ENCODE measurements at places on chromosomes 7 and 10. TPM values are rescaled to one million over a fixed set of nuclear protein-coding genes. Genes with fewer than 3 reads are reported as not detected.
A peak's percentile ranks its signal among the peaks of the same experiment; 100 is the strongest.

The HOGA1 gene
- total RNA-seq = not detected

The UPP1 gene
- total RNA-seq = 6.2 TPM

The ZNF239 gene
- 0.35 TPM for total RNA-seq

The ARHGAP21 gene
- 55.0 TPM for total RNA-seq

The DENND11 gene
- 35.9 TPM for total RNA-seq

The ALOX5 gene
- total RNA-seq = 69.0 TPM

The SVOPL gene
- total RNA-seq = not detected

The GRID2IP gene
- not detected for total RNA-seq

The KIAA1549 gene
- total RNA-seq = 0.82 TPM

The CYP26A1 gene
- total RNA-seq = not detected

The AKR1C3 gene
- not detected for total RNA-seq

GRCh38 chr7:26515314-26515842, 223.7 kb downstream of the SNX10 start:
- H3K27me3 ChIP-seq = no peaks in the 10 kb centered on the region
- no peaks in the 10 kb centered on the region for H3K36me3 ChIP-seq
- no peak for DNase-seq
- no peak overlapping the region for H3K27ac ChIP-seq
- no peaks in the 10 kb centered on the region for H3K4me1 ChIP-seq

DNA sequence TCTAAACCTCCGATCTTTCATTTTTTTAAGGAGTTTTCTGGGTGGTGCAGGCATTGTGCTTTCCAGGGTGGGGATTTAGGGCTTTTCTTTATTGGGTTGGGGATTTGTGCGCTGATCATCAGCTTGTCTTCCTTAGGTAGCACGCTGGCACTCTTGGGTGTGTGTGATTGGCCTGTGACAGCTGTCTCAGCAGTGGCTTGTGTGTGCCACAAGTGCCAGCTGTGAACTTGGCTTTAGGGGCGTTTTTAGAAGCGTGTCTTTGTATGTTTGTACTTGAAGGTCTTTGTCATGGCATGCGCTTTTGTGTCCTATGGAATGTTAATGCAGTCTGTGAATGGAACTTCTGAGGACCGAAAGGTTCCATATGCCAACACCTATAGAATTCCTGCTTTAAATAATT, 788 bp downstream of the AKAP9 start:
- H3K36me3 ChIP-seq = no peaks in the 10 kb centered on the region
- peak overlapping the region; percentile 84 for H3K27ac ChIP-seq
- no peak for DNase-seq
- H3K4me3 ChIP-seq = peak overlapping the region; percentile 98

GRCh38 chr7:93055543-93056107, 62.2 kb downstream of the SAMD9 start:
- H3K27ac ChIP-seq = no peak overlapping the region
- no peak for DNase-seq
- H3K4me3 ChIP-seq = no peak overlapping the region
- no peaks in the 10 kb centered on the region for H3K4me1 ChIP-seq

GRCh38 chr10:76883596-76883995, 754.0 kb downstream of the KCNMA1 start:
- H3K4me3 ChIP-seq = no peak overlapping the region
- no peaks in the 10 kb centered on the region for H3K36me3 ChIP-seq
- no peaks in the 10 kb centered on the region for H3K27me3 ChIP-seq
- no peak for DNase-seq

GRCh38 chr10:105974803-105975456, 1189.6 kb downstream of the SORCS1 start:
- no peak for DNase-seq
- no peaks in the 10 kb centered on the region for H3K36me3 ChIP-seq
- no peak overlapping the region for H3K4me3 ChIP-seq
- no peaks in the 10 kb centered on the region for H3K4me1 ChIP-seq
- H3K27ac ChIP-seq = no peak overlapping the region

DNA sequence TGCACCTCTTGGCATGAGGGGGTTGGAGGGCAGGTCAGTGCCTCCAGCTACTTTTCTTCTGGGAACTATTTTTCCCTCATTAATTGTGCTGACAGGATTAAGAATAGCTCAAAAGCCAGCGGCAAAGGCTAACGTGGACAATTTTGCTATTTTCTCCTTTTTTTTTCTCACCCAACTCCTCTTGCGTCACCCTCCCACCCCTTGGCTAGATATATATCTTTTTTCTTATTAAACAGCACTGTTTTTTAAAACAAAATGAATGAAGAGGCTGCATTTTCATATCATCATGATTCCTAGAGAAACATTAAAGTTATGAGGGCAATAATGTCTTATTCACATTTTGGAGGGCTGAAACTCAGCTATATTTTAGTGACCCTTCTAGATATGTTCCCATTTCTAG, 251.8 kb upstream of the NFE2L3 start:
- H3K4me1 ChIP-seq = peaks cover 9% of the 10 kb centered on the region
- no peaks in the 10 kb centered on the region for H3K36me3 ChIP-seq

GRCh38 chr7:5997210-5997808, 11.5 kb downstream of the PMS2 start:
- H3K4me1 ChIP-seq = no peaks in the 10 kb centered on the region
- no peak overlapping the region for H3K4me3 ChIP-seq
- H3K36me3 ChIP-seq = peaks cover 7% of the 10 kb centered on the region
- no peak for DNase-seq

- H3K4me1 ChIP-seq = peaks cover 14% of the 10 kb centered on the region
- no peak overlapping the region for H3K4me3 ChIP-seq
- DNase-seq = no peak
- H3K36me3 ChIP-seq = peaks cover 31% of the 10 kb centered on the region
- no peak overlapping the region for H3K27ac ChIP-seq
Observed at GRCh38 chr10:119176166-119176565, 2.4 kb downstream of the PRDX3 start.

- H3K36me3 ChIP-seq = peaks cover 4% of the 10 kb centered on the region
- H3K27me3 ChIP-seq = no peaks in the 10 kb centered on the region
- peak overlapping the region; percentile 67 for H3K27ac ChIP-seq
- 0 out of 2 replicates have a peak overlapping the region, but pooled peaks have one; percentile 36 for H3K4me3 ChIP-seq
- peaks cover 17% of the 10 kb centered on the region for H3K4me1 ChIP-seq
- DNase-seq = no peak
Observed at GRCh38 chr10:80196950-80197315, 8.4 kb downstream of the ANXA11 start.

GRCh38 chr10:14949291-14949690, 4.6 kb downstream of the DCLRE1C start:
- no peak overlapping the region for H3K4me3 ChIP-seq
- H3K36me3 ChIP-seq = peaks cover 6% of the 10 kb centered on the region
- H3K27me3 ChIP-seq = no peaks in the 10 kb centered on the region
- no peak for DNase-seq

GRCh38 chr10:113893570-113893969, 39.1 kb downstream of the NHLRC2 start:
- no peak overlapping the region for H3K4me3 ChIP-seq
- H3K4me1 ChIP-seq = no peaks in the 10 kb centered on the region
- no peak overlapping the region for H3K27ac ChIP-seq
- DNase-seq = no peak

DNA sequence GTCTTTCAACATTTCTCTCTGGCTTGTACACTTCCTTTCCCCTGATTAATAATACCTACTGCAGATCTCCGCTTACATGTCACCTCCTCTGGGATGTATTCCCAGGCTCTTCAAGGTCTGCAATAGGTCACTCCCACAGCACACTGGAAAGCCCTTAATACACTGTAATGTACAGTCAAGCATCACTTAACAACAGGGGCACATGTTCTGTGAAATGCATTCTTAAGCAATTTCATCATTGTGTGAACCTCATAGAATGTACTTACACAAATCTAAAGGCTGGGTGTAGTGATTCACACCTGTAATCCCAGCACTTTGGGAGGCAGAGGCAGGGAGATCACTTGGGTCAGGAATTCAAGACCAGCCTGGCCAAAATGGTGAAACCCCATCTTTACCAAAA, 1.9 kb downstream of the COX15 start:
- no peak overlapping the region for H3K4me3 ChIP-seq
- no peaks in the 10 kb centered on the region for H3K27me3 ChIP-seq
- peaks cover 5% of the 10 kb centered on the region for H3K36me3 ChIP-seq

GRCh38 chr10:34698979-34699378, 116.1 kb downstream of the PARD3 start:
- no peak for DNase-seq
- no peak overlapping the region for H3K4me3 ChIP-seq
- H3K36me3 ChIP-seq = no peaks in the 10 kb centered on the region
- no peaks in the 10 kb centered on the region for H3K27me3 ChIP-seq
- H3K27ac ChIP-seq = no peak overlapping the region
- H3K4me1 ChIP-seq = no peaks in the 10 kb centered on the region

DNA sequence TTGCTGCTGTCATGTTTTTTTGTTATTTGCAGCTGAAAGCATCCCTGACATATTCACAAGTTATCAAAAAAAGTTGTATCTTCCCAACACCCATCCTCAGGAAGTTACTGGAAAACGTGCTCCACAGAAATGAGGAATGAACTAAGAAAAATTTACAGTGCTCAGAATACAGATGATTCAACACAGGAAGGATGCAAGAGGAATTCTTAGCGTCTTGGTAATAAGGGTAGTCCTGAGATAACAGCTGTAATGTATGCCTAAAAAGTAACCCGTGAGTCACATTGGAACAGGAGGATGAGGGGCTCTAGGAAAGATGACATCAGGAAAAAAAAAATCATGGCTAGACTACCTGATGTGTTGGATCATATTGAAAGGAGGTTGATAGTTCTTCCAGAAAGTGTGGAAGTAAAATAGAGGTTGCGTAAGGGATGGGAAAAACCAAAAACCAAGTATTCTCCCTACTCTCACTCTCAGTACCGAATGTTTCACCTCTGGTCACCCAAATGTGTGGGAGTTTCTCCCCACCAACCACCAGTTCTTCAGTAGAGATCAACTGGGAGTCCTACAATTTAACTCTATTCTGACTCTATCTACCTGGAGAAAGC, 3.9 kb downstream of the ADAM12 start:
- H3K27me3 ChIP-seq = no peaks in the 10 kb centered on the region
- H3K4me1 ChIP-seq = no peaks in the 10 kb centered on the region

DNA sequence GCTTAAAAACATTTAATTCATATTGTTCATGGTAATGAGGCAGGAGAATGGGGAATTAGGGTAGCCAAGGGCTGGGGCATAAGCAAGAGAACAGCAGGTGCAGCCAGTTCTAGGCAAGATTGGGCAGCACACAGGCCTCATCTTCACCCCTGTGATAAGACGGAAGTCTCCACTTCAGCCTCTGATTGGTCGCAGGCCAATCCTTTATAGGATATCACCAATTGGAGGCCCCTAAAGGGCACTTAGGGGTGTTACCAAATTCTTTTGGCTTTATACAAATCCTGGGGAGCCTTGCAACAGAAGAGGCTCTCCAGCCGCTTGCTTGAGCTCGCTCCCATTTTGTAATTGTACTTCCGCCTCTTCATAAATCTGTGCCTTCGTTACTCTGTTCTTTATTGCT, 231.1 kb downstream of the REEP3 start:
- H3K36me3 ChIP-seq = no peaks in the 10 kb centered on the region
- no peak overlapping the region for H3K4me3 ChIP-seq
- H3K27me3 ChIP-seq = no peaks in the 10 kb centered on the region
- H3K27ac ChIP-seq = no peak overlapping the region
- H3K4me1 ChIP-seq = no peaks in the 10 kb centered on the region
- DNase-seq = no peak

DNA sequence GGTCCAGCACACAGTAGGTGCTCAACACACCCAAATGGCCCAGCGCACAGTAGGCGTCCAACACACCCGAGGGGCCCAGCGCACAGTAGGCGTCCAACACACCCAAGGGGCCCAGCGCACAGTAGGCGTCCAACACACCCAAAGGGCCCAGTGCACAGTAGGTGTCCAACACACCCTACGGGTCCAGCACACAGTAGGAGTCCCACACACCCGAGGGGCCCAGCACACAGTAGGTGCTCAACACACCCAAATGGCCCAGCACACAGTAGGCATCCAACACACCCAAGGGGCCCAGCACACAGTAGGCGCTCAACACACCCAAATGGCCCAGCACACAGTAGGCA, 80.8 kb downstream of the FOXL3 start:
- H3K4me3 ChIP-seq = no peak overlapping the region
- H3K36me3 ChIP-seq = no peaks in the 10 kb centered on the region
- H3K27me3 ChIP-seq = no peaks in the 10 kb centered on the region
- H3K27ac ChIP-seq = no peak overlapping the region
- no peaks in the 10 kb centered on the region for H3K4me1 ChIP-seq

DNA sequence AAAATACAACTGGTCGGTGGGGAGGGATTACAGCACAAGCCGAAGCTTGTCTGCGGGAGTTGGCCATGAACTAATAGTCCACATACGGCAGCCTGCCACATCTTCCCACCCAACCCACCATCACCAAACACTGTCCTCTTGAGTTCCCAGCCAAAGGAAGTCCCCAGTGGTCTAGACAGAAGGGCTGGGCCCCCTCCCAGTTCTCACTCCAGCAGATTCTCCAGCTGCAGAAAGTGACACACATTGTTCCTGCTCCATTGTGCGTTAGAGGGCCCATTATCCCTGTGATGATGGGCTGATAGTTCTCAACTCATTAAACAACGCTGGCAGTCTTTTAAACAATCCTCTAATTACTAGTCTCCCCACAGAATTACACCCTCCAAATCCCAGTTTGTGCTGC, 148.0 kb downstream of the FGFR2 start:
- no peak overlapping the region for H3K4me3 ChIP-seq
- no peaks in the 10 kb centered on the region for H3K27me3 ChIP-seq
- no peak for DNase-seq
- H3K36me3 ChIP-seq = no peaks in the 10 kb centered on the region

GRCh38 chr10:30671026-30671616, 41.6 kb upstream of the LYZL2 start:
- no peaks in the 10 kb centered on the region for H3K27me3 ChIP-seq
- no peak for DNase-seq
- no peaks in the 10 kb centered on the region for H3K36me3 ChIP-seq
- H3K27ac ChIP-seq = no peak overlapping the region
- peaks cover 10% of the 10 kb centered on the region for H3K4me1 ChIP-seq
- H3K4me3 ChIP-seq = no peak overlapping the region

DNA sequence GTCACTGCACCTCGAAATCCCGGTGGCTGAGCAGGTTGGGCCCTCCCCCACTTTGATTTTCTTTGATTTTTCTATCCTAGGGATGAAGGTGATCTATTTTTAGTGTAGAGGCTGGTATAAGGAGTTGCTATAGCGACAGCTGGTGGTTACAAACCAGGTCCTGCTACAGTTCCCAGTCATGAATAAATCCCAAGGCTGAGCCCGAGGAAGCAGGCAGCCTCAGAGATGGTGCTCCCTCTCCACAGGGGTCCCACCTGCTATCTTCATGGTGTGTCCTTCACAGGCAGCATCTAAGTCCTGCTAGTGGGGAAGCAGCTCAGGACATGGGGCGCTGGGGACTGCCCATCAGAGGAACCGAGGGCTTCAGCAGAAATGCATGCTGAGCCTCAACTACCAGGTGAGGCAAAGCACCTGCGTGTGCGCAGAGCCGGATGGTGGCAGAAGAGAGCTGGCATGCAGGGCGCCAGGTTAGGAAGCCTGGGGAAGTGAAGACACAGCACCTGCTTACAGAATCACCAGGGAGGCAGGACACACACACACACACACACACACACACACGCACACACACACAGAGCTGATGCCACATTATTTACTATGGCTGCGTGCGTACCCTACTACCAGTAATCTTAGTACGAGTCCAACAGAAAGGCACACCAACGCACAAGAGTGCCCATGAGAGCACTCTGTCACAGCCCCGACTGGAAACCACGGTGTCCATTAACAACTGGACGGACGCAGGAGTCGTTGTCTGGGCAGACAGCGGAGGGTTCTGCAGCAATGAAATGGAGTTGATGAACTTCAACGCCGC, 150.9 kb downstream of the PRKAG2 start:
- H3K4me3 ChIP-seq = no peak overlapping the region
- H3K36me3 ChIP-seq = no peaks in the 10 kb centered on the region
- H3K27me3 ChIP-seq = no peaks in the 10 kb centered on the region
- DNase-seq = no peak

Data from GM12878 (cell line).